ENCODE measurements at places on chromosomes 13 and 19.
A peak's percentile ranks its signal among the peaks of the same experiment; 100 is the strongest.

DNA sequence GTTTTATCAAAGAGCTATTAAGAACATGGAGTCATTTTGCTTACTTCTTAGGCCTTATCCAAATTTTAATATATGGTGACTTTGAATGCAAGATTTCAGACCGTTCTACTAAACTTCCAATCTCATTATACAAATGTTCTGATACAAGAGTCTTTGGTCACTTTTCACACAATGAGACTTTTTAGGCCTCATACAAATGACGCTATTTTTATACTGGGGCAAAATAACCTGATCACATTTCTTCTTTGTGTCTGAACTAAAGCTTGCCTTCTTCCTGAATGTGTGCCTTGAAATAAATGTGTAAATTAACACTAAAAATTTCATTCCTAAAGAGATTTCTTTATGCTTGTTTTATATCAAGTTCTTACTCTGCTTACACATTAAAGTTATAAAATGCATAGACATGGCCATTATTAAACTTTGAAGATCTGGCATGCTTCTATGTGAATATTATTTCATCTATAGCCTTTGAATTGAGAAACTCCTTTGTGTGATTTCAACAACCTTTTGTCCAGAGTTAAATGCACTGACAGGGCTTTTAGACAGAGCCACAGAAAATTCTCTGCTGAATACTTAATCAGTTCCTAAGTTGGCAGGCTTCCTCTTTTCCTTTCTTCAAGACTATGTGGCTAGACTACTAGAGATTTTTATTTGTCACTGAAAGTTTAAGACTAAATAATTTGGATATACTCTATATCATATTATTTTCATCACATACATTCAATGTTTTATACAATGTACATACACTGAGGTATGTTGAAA is 86.1 kb downstream of the EDNRB start:
- DNase-seq: no peak

DNA sequence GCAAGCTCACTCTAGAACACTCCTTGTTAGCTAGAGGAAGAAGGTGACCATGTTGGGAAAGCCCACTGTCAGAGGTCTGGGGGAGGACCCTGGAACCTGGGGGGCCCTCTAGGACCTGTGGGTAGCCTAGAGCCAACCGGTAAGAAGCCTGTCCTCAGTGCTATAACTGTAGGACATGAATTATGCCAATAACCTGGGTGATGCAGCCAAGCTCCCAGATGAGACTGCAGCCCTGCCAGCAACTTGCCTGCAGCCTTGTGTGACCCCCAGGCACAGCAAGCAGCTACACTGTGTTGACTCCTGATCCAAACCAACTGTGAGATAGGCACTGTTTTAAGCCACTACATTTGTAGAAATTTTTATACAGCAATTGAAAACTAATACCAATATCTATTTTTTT is 122.3 kb downstream of the MIPEP start:
- no peak for DNase-seq

- no peak for DNase-seq
Observed at GRCh38 chr19:56973713-56974555, 133.4 kb upstream of the PEG3 start.

GRCh38 chr13:42970824-42971690 is 21.0 kb downstream of the EPSTI1 start:
- DNase-seq: peak; percentile 33

DNA sequence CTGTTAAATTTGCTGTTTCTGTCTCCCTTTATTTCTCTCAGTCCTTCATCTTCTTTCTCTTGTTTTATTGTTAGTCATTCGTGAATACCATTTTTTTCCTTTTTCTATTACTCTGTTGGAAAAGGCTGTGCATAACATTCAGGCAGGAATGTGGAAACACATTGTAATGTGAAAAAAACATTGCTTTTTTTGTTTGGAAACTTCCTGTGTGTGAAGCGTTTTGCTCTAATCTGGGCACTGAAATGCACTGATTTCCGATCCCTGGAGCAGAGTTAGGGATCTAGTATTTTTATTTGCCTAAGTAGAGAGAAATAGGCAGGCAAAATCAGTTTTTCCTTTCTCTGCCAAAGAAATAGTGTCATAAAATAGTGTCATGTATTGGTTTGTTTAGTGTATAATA is 155.5 kb downstream of the PCCA start:
- no peak for DNase-seq

DNA sequence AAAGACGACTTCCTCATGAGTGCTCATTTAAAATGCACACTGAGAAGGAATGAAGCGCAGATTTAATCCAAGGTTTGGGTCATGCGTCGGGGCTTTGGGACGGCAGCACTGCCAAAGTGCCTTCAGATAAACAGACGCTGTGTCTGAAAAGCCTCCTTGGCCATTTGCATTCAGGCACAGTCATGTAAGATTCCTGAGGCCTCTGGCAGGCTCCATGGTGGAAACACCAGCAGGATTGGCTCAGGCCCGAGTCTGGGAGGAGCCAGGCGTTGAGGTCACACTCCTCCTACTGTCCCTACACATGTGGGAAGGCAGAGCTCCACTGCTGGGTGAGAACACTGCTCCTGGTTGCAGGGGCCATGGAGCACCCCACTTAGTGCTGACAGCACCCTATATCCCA is 113.3 kb upstream of the KL start:
- DNase-seq: no peak

DNA sequence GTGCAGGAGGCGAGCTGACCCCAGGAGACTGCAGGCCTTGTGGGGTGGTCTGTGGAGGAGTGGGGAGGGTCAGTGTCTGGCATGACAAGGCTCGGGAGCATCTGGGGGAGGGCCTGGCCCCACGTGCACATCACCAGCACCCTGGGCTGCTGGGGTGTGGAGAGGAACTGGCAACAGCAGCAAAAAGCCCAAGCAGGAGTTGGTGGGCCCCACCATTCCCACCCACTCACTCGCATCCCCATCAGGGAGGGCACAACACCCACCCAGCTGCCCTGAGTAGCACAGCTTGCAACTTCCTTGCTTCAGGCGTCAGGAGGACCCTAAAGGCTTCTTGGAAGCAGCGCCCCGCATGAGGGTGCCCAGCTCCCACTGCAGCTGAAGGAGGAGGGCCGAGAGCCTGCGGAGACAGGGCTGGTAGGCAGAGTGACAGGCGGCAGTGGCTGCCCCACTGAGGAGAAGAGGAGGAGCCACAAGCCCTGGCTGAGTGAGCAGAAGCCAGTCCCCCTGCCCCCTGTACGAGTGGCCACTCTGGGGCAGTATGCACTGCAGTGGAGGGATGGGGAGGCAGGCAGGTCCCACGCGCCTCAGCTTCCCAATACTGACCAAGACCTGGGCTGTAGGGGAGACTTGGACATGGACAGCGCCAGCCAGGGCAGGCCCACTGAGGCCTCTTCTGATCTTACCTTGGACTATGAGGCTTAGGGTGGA is 26.5 kb downstream of the ELL start:
- no peak for DNase-seq

DNA sequence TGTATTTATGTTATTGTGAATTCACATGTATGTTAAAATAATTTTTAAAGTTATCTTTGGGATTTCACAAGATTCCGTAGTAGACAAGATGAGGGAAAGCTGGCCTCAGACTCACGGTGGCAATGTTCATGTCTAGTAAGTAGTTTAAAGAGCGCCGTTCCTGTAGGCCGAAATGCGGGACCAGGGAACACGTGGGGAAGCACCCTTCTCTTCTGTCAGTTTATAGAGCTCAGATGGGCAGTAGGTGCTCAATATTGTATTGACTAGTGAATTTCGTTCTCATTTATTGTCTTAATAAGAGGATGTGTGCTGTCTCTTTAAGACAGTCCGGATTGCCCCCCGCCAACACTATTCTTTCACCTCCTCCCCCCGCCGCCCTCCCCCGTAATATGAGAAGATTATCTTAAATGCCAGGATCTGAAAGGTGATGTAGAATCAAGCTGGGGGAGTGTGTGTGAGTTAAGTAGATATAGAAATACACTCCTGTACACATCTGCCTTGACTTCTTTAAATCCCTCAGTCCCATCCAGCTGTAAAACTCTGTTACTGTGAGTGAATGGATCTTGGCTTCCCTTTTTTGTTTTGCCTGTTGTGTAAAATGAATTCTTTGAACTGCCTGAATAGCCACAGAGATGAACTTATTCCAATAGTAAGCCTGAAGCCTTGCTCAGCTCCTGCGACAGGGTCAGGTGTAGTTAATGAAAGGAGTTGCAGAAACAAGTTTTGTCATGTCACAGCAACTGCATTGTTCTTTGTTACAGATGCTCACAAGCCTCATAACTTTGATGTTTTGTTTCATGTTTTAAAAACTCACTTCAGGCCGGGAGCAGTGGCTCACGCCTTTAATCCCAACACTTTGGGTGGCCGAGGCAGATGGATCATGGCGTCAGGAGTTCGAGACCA is 1.3 kb downstream of the LAMP1 start:
- no peak for DNase-seq

- no peak for DNase-seq
Observed at GRCh38 chr13:51811920-51812451, 8.0 kb upstream of the DHRS12 start.

DNA sequence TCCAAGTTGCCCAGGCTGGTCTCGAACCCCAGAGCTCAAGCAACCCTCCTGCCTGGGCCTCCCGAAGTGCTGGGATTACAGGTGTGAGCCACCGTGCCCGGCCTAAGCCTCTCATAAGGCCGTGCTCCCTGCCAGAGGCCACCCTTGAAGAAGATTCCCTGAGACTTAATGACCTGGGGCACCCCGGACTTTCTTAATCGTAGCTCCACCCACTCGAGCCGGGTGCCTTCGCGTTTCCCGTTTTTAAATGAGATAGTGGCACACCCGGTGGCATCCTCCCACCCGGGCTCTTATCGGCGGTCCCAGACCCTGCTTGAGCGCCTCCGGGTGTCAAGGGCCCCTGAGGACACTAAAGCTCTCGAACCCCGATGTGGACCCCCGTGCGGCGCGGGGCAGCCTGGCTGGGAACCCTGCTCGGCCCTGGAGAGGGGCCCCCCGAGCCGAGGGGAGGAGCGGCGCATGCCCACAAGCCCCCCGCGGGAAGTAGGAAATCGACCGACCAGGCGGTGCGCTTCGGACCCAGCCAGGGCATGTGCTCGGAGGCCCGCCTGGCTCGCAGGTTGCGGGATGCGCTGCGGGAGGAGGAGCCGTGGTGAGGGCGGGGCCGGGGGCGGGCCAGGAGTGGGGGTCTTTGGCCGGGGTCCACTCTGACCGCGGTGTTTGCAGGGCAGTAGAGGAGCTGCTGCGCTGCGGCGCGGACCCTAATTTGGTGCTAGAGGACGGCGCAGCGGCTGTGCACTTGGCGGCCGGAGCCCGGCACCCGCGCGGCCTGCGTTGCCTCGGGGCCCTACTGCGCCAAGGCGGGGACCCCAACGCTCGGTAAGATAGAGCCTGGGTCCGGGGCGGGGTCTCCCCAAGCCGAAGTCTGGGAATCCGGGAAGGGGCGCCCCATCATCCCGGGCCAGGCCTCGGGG is at the start of gene ANKLE1:
ANKLE1 (plus strand) TSS at position 511 of the 914 bp plus-strand sequence; CDS start at position 531, 20 bp downstream.
- DNase-seq: no peak

DNA sequence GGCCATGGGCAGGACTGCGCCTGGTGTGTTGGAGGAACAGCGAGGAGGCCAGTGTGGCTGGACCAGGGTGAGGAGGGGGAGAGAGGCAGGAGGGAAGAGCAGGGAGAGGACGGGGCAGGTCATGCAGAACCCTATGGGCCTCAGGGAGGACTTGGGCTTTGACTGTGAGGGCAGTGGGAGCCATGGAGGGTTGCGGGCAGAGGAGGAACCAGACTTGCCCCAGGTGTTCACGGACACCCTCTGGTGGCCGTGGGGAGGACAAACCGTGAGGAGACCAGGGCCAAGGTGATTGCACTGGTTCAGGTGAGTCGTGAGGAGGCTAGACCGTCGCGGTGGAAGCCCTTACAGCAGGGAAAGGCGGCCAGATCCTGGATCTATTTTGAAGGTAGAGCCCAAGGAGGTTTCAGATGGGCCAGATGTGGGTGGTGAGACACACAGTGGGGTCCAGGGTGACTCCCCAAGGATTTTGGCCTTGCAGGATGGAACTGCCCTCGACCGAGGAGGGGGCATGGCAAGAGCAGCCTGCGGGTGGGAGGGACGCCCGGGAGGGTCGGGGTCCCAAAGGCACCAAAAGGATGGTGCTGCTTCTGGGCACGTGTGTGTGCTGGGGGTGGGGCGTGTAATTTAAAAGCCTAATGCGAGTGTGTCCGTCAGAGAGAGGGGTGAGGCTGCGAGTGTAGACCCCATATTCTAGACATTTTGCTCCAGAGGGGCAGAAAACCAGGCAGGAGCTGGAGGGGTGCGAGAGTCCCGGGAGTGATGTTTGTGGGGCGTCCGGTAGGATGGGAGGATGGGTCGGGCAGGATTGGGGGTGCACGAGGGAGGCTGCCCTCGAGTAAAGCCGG is 2.7 kb upstream of the REXO1 start:
- DNase-seq: no peak

GRCh38 chr13:99051768-99052455 is 74.0 kb upstream of the DOCK9 start:
- no peak for DNase-seq

- no peak for DNase-seq
Observed at GRCh38 chr13:48222358-48223301, 10.4 kb upstream of the ITM2B start.

DNA sequence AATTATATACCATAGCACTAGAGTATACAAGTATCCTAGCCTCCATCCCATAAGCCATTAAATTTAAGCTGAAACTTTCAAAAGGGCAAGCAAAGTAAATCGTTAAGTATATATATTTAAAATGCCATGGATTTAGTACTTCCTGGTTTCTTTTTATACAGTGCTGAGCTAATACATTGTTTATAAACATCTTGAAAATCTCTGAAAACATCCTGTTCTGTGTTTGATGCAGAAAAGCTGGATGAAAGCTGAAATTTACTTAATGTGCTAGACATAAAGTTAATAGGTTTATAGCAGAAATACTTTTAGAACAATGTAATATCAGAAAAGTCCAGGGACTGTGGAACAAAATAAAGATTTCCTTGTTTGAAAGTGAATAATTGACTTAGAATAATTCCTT is 875.4 kb downstream of the SLITRK6 start:
- DNase-seq: no peak

DNA sequence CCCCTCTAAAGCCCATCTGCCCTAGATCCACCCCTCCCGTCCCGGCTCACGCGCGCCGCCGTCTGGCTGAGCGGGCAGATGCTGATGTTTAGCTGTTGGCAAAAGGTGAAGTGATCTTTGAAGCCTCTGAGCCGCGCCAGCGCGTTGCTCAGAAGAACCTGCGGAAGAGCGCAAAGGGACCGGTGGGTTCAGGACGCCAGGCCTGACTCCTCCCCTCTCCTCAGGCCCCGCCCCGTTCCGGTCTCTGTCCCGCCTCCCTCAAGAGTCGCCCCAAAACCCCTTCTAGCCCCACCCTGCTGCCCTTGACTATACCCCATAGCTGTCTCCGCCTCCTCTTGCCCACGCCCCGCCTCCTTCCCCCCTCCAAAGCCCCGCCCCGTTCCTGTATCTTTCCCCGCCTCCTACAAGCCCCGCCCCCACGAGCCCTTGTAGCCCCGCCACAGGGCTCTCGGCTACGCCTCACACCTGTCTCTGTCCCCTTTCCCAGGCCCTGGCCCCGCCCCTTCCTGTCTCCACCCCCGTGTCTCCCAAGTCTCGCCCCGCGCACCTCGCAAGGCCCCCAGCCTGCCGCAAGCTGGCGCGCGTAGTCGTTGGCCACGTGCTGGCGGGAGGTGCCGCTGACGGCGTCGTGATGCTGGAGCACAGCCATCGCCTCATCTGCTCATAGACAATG is 9.5 kb downstream of the MAN2B1 start:
- no peak for DNase-seq

- no peak for DNase-seq
Observed at GRCh38 chr19:18995804-18996241, 37.5 kb downstream of the SUGP2 start.

GRCh38 chr19:39196320-39196719 is 444 bp upstream of the NCCRP1 start:
- no peak for DNase-seq

- no peak for DNase-seq
Observed at GRCh38 chr13:33910255-33910654, 92.3 kb downstream of the RFC3 start.

Data from effector CD4-positive, alpha-beta T cell (primary cell).